HCT116 (cell line): ENCODE measurements at places on chromosomes 3 and 15.

DNA sequence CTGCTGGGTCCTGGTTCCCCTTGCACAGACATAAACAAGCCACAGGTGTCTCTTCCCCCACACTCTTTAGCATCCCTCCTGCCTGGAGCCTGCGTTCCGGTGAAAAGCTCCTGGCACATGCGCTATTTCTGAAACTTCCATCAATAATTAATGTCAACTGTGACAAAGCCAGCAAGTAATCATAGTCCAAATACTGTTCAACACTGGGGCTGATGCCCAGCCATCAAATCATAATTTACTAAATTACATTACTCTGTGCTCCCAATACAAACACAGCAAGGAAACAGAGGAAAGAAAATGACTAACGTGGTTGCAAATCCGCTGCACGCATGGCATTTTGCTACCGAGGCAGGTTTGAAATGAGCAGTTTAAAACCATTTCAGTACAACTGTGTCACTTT is 294.7 kb downstream of the ERC2 start:
- no peak for DNase-seq

- no peak for DNase-seq
Measured at GRCh38 chr15:75924576-75924975, 20.9 kb downstream of the FBXO22 start.

- DNase-seq, result no peak
Measured at GRCh38 chr15:68614286-68615035, 35.7 kb downstream of the CORO2B start.

DNA sequence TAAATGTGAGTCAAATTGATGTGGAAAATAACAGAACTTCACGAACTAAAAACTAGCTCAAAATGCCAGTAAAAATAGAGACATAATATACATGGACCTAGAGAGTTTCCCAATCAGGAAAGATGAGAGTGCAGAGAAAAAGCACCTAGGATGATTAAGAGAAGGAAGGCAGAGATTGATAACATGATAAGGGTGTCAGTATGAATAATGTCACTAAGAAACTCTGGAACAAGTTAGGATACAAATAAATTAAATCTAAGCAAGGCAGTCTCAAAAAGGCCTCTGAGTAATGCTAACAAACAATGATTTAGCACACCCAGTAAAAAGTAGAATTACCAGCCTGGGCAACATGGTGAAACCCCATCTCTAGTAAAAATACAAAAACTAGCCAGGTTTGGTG is 304.7 kb upstream of the DPPA4 start:
- no peak for DNase-seq

GRCh38 chr3:63934041-63934866 is 22.1 kb upstream of the SCAANT1 start:
- DNase-seq, result no peak

DNA sequence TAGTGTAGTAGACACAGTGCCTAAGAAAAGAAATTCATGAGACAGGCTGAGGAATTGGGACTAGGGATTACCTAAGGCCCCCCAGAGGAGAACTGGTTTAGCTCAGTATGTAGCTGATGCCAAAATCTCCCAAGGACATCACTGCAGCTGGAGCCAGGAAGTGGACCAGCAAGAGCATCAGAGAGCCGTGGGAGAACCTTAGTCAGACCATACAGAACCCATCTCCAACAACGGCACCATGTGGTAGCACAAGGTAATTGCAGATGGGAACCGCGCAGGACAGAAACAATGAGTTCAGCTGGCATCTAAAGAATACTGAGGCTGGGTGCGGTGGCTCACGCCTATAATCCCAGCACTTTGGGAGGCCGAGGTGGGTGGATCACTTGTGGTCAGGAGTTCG is 81.7 kb downstream of the WNT5A start:
- no peak for DNase-seq

GRCh38 chr15:64282701-64283100 is 73.3 kb downstream of the CSNK1G1 start:
- DNase-seq, result no peak

DNA sequence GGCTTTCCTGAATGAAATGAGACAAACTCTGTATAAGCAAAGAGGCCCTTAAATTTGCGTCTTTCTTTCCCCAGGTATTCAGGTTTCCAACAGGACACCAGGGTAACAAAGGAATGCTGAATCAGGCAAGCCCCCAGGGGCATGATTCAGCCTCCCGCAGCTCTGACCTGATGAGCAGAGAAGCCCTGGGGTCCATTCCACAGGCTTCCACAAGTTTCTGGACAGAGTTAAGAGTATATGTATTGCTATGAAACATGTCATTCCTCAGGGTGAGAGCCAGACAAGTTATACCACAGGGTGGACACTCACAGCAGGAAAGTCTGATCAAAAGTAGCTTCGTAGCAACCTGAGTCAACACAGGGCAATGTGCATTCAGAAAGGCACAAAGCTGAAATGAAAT is 68.1 kb upstream of the CTNNB1 start:
- no peak for DNase-seq
